Airway epithelial cell (primary cell): ENCODE measurements at places on chromosomes 5 and 9. TPM values are rescaled to one million over a fixed set of nuclear protein-coding genes. Genes with fewer than 3 reads are reported as not detected.

Gene QRFP
- total RNA-seq = not detected in 2 replicates

Gene CMYA5
- total RNA-seq = 0.09 and 0.56 TPM in 2 replicates

Gene IGFBPL1
- 0.71 and 1.5 TPM in 2 replicates for total RNA-seq

Gene CATSPER3
- 0.07 TPM in 1 of 2 replicates, not detected in the other for total RNA-seq

Gene HAPLN1
- total RNA-seq = not detected in 2 replicates

Gene UBE2B
- 9.3 and 17.5 TPM in 2 replicates for total RNA-seq
